ENCODE measurements at places on chromosomes 3 and 15.

GRCh38 chr3:191220908-191221307 is 21.9 kb downstream of the OSTN start:
- no peak for DNase-seq

- no peak for DNase-seq
Observed at GRCh38 chr3:127732879-127733350, 60.2 kb downstream of the ABTB1 start.

- DNase-seq: no peak
Observed at GRCh38 chr15:70086636-70087035, 11.1 kb downstream of the TLE3 start.

- no peak for DNase-seq
Observed at GRCh38 chr3:111936967-111937366, 41.9 kb upstream of the ABHD10 start.

DNA sequence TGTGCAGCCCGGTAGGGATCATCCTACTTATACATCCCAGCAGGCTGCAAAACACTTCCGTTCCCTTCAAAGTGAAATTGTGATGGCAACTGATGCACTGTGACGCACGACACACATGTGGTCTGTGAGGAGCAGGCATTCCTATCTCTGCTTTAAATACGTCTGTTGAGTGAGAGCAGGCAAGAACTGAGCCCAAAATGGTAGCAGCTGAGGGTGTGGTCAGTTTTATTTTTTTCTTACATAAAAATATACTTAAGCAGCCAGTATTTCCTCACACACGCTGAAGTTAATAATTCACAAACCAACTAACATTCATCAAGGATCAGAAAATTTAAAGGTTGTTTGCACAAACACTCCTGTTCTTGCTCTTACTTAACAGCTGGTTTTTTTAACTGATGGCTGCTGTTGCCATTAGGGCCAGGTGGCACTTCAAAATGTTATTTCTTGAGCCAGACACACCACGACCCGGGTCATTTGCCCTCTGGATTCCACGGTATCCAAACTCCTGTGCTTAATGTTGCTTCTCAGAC is 23.9 kb downstream of the LRIG1 start:
- DNase-seq: no peak
